ENCODE measurements at places on chromosomes 5 and 9.
A peak's percentile ranks its signal among the peaks of the same experiment; 100 is the strongest.

DNA sequence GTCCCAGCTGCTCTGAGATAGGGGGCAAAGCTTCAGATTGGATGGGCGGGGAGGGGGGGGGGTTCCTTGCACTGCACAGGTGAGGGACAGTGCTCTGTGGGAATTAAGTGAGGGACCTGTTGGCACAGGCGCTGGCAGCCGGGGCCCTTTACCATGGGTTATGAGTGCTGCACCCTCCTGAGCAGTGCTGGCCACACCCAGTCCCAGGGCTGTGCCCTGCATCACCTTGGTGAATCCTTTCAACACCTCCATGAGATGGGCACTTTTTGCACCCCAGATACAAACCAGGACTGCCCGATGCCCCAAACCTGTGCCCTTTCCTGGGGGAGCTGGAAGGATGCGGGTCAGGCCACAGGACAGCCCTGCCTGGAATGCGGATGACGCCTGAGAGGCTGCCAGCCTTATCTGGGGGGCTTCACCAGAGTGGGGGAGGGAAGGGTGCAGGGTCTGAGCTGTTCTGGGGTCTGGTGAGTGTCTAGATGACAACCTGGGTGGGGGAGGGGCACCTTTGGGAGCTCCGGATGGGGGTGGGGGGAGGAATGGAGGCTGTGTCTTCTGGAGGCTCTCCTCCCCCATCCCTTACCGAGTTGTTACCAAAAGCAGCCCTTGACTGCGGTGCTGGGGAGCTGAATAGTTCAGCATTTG is 5.2 kb downstream of the CRB2 start:
- no peak for DNase-seq

DNA sequence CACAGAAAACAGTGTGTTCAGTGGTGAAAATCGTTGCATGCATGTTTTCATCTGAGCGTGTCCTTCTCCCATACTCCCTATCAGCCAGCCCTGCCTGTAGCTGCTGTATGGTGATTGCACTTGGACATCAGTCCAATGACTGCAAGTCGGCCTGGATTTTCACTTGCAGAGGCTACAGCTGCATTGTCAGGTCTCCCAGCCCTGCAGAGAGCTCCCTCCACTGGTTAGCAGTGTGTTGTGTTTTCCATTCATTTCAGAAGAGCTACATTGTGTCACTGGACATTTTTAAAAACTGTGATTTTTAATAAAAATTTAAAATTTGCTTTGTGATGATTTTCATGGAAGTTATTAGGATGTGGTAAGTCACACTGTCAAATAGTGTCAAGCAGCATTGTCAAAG is 96.6 kb downstream of the SYK start:
- no peak for DNase-seq

DNA sequence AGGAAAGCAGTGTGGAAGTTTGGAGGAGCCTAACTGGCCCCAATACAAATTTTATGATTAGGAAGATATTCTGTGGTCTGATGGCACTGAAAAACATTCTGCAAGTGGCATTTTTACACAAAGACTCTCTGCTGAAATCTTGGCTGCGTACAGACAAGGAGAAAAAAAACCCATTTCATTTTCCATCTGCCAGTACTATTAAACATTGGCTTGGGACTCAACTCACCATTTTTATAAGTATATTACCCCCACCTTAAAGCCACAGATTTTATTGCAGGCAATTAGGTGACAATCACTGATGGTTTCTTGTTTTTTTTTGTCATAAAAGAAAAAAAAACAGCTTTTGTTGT is 206.9 kb downstream of the PTTG1 start:
- DNase-seq = no peak

DNA sequence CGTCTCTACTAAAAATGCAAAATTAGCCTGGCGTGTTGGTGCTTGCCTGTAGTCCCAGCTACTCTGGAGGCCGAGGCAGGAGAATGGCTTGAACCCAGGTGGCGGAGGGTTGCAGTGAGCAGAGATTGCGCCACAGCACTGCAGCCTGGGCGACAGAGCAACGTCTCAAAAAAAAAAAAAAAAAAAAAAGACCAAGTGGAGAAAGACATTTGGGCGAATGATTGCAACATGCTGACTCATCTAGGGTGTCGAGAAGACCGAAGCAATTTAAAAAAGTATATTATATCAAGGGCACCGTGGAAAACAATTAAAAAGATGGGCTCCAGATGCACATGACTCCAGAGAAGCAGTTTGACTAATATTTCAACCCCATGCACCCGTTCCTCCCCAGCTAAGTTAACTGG is 9.2 kb downstream of the KLF4 start:
- no peak for DNase-seq

DNA sequence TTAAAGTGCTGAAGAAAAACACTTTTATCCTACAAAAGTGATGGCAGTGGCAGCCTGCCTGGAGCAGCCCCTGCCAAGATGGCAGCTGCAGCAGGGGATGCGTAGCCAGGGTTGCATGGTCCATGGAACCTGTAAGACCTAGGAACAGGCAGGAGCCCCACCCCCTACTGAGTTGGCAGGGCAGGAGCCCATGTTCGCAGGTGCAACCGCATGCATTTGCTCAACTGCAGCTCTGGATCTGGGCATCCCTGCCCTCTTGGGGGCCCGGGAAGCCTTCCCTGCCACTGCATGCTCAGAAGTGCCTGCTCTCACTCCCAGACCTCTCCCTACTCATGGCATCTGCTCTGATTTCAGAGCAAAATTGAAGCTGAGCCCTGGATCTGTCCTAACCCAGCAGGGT is 779.6 kb downstream of the CDH18 start:
- no peak for DNase-seq

DNA sequence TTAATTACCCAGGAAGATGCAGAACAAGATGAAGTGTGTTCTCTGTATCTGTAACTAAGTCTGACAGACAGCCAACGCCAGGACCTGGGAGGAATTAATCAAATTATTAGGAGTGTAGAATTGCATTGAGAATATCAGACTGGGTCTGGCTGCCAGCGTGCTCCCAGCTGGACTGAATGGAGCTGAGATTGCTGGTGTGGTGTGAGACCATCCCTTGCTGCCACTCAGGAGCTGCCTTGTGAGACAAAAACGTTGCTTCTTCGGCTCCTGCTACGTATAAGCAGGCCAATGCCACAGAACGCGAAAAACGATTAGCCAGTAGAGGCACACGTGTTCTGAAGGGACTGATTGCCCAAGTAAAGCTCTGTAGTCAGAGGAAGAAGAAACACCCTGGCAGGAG is 66.8 kb downstream of the AMBP start:
- DNase-seq = no peak

GRCh38 chr9:89743573-89744254 is 138.9 kb downstream of the GADD45G start:
- DNase-seq = no peak

DNA sequence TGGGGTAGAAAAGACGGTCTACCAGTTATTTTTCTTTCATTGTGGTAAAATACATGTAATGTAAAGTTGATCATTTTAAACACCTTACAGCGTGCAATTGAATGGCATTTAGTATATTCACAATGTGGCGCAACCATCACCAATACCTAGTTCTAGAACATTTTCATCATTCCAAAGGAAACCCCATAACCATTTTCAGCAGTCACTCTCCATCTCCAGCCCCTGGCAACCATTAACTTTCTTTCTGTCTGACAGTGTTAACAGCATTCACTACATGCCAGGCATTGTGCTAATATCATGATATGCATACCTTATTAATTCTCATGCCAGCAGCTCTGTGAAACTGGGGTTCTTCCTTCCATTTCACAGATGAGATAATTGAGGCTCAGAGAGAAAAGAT is 32.0 kb downstream of the PTGS1 start:
- DNase-seq = no peak

- peak; percentile 39 for DNase-seq
Observed at GRCh38 chr5:171580502-171581265, 161.2 kb downstream of the FGF18 start.

DNA sequence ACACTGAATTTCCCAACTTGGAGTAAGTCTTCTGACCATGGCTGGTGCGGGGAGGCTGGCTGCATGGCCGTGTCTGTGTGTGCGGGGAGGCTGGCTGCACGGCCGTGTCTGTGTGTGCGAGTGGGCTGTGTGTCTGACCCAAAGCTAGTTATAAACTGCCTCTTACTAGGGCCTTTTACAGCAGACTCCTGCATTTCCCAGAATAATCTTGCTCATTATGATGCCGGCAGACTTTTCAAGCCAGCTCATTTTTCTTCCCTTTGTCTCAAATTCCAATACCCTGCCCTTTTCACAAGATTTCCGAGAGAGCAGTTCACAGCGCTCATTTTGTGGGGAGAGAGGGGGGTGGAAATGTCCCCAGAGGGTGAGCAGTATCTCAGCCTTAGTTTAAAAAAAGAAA is 470.7 kb upstream of the BRINP1 start:
- no peak for DNase-seq

DNA sequence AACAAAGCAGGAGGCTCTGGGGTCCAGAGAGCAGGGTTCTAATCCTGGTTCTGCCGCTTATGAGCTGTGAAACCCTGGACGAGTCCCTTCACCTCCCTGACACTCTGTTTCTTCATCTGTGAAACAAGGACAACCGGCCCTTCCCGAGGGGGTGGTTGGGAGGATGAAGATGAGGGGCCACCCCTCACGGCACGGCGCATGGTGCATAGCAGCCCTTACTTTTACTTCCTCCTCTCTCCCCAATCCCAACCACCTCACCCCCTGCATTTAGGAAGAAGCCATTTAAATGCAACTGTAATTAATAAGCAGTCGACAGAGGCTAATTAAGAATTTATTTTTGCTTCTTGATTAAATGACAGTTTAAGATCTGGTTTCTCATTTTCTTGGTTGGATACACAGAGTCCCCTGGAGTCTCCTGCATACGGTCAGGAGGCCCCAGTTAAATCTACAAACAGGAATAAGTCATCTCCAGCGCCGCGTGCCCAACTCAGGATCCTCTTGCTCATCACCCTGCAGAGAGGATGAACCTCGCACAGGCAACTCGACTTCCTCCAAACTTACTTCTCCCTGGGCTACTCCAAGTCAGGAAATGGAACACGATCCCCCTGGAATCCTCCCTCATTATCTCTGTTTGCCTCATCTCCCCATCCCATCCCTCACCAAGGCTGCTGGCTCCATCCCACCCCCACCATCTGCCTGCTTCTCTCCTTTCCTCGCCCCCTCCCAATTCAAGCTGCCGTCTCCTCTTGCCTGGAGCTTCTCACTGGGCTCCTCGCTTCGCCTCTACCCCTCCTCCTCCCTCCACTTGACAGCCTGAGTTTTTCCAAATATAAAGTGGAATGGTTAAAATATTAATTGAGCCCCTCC is 95.9 kb downstream of the HRH2 start:
- DNase-seq = no peak

DNA sequence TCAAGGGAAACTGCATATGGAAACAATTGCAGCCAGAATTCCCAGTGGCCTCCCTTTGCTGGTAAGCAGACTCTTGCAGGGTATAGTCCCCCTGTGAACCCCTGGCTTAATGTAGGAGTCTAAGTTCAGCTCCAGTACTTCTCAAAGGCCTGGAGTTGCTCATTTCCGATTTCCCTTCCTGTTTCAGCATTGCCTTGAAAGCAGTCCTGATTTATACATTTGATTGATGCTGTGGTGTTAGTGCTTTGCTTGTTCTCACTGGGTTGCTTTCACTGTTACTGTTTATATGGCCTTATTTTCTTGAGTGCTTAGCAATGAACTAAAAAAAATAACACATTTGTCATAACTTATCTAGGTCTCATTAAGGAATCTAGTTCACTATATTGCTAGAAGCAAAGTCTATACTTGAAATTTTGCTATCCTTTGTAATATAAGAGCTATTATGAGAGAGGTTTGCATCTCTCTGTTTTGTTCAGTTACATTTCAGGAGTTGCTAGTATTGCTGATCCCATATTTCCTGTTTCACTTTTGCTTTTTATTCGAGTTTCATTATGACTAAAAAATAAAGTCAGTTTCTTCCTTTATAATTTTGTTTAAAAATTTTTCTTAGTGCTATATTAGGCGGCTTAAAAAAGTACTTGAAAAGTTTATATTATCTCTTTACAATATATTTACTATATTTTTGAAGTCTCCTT is 122.4 kb upstream of the NMUR2 start:
- DNase-seq = no peak

- DNase-seq = no peak
Observed at GRCh38 chr9:114612272-114612923, 1.3 kb downstream of the TMEM268 start.

- DNase-seq = no peak
Observed at GRCh38 chr5:6048746-6049145, 329.6 kb downstream of the MED10 start.

DNA sequence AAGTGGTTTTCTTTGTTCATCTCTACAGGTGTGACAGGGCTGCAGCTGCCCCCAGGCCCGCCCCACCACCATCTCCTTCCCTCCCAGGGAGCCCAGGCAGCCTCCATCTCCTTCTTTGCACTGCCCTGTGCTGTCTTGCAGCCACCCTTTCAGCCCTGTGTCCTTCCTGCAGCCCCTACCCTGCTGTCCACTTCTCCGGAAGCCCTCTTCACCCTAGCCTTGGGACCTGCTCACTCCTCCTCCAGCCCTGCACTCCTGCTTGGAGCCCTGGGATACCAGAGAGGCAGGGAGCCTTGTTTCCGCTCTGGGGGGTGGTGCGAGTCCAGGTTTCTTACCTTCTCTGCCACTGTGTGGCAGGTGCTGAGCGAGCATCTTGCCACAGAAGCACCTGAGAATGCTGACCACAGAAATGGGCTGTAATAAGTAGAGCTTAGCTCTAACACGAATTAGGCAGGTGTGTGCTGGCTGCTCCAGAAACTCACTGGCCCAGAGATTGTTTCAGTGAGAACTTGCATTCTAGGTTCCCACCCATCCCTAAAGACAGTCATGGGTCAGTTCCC is 51.3 kb upstream of the GADD45G start:
- no peak for DNase-seq

DNA sequence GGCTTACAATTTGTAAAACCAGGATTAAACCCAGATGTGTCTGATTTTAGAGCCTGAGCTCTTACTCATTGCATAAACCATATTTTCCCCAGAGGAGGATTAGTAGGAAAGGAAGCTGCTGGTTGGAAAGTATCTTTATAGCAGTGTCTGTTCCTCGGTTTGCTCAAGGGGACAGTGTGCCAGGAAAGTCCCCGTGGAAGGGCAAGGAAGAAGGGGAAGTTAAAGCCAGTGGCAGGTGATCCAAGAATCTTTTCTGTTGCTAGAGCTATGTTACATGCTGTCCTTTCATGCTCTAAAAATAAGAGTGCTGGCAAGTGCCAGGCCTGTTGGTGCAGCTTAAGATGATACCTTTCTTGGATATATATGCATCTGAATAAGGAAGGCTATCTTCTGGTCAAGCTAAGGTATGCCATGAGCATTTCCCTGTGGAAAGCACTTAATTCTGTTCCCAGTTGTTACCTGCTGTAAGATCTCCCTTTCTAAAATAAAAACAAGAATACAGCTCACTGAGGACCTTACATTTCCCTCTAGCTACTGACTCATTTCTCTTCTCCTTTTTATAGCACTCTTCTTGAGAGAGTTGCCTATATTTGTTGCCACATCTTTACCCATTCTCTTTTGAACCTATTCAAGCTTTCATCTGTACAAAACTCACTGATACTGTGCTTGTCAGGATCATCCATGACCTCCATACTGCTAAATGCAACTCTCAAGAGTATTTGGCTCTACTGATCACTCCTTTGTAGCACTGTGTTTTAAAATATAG is 8.0 kb downstream of the PDCD1LG2 start:
- DNase-seq = no peak
